ENCODE measurements at places on chromosomes 5 and 9.

GRCh38 chr5:157189223-157189622 lies 8.6 kb downstream of the ITK start:
- no peak for DNase-seq

- DNase-seq: no peak
Measured at GRCh38 chr5:142532781-142533176, 153.1 kb downstream of the FGF1 start.

- DNase-seq: no peak
Measured at GRCh38 chr5:180323941-180324600, 29.1 kb downstream of the GFPT2 start.

DNA sequence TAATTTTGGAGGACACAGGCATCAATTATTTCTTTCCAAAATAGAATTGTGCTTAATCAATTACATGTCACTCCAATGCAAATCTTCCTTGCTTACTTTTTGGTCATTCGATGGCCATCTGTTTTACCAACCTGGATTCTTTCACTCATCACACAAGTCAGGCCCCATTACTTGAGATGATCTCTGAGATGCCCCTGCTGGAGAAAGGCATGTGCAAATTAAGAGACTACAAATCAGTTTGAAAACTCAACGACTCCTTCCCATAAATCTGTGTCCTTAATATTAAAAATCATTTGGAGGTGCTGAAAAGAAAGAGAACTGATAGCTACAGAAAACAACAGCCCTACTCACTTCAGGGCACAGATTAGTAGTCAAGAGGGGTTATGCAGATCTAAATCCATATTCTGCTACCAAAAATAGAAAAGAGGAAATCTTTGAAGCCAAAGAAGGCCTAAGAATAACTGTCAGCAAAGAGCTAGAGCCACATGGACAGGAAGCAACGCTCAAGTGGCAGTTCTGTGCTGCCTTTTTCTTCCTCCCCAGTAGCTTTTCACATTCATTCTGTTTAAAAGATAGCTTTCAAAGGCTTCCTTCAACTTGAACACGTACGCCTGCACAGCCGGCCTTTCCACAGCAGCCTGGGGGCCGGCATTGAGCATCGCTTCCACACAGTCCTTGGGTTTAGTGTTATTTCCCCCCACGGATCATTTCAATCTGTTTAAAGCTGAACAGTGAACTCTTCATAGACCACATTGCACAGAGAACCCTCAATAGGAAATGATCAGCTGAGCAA lies 79.3 kb upstream of the MAP3K1 start:
- peak; percentile 9 for DNase-seq

DNA sequence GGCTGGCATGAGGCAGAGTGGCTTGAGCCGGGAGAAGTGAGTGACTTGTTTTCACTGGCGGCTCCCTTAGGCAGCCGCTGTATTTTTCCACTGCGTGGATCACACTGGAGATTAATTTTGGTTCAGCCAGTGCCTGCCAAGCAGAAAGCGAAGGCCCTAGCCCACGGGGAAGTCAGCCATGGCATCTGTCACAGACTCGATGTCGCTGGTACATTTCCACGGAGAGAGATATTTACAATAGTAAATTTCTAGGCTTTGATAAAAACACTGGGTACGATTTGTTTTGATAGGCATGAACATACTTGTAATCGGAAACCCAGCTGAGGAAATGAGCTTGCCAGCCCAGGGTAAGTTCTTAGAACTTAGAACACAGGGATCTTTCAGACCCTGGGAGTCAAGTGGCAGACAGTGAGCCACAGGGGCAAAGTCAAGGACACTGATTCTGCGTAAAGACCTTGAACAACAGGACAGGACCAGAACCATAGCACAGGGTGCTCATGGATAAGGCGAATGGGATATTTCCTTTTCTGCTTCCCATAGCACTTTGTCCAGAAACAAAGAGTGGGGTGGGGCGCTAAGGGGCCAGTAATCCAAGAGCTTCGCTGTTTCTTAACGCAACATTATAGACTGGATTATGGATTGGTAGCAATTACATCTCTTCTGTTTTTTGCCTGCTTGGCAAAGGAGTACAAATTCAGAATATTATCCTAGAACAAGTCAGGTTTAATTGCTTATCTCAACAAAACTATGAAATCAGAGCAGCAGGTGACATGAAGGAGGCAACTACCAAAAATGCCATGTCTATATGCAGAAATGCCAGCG lies 4.5 kb downstream of the DUSP1 start:
- DNase-seq: peak; percentile 67

DNA sequence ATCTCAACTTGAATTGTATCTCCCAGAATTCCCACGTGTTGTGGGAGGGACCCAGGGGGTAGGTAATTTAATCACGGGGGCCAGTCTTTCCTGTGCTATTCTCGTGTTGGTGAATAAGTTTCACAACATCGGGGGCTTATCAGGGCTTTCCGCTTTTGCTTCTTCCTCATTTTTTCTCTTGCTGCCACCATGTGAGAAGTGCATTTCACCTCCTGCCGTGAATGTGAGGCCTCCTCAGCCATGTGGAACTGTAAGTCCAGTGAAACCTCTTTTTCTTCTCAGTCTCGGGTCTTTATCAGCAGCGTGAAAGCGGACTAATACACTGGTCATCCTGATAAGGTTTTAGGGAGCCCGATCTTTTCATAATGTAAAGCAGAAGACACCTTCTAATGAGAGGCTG lies 687.0 kb upstream of the FTMT start:
- DNase-seq: no peak

DNA sequence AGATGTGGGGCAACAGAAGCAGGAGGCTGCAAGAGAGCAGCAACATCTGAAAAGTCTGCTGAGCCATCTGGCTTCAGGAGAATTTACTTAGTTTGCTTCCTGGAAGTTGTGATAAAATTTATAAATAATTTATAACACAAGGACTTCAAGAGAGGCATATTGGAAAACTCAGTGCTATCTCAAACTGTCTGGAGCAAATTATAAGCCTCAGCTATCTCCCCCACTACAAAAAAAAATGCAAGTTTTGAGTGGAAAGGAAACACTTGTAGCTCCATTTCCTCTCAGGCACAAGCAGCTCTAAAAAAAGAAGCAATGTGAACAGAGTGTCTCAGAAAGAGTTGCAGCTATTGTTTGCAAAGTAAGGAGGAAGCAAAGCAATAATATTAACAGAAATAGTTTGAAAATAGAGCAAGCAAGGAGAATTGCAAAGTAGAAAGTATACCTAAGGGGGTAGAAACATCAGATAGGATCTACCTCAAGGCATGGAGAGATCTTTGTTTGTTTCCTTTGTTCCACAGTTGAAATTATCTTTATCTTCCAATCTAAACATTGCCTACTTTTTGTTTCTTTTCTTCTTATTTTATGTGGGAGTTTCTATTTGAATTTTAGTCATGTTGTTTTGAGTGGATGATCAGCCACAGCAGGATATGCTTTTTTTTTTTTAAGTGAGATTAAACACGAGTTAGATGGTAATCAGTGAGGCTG lies 55.9 kb upstream of the IL6ST start:
- DNase-seq: no peak

GRCh38 chr5:169460123-169460522 lies 123.5 kb upstream of the SPDL1 start:
- no peak for DNase-seq

- no peak for DNase-seq
Measured at GRCh38 chr5:91106842-91107511, 276.1 kb downstream of the ARRDC3 start.

- no peak for DNase-seq
Measured at GRCh38 chr9:123954518-123955280, 24.8 kb upstream of the DENND1A start.

DNA sequence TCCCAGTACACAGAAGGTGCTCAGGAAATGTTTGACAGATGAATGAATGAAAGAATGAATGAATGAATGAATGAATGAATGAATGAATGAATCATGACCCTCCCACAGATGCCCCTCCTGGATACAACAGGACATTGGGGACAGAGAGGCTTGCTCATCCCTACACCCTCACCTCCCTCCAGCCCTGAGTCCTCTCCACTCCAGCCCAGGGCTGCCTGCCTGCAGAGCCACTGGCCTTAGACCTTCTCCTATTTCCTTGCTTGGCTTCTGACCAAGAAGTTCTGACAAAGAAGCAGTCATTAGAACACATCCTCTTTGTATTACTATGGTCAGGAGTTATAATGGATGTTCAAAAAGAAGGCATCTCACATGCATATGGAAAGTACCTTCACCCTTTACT lies 240.7 kb upstream of the DAPK1 start:
- DNase-seq: no peak

DNA sequence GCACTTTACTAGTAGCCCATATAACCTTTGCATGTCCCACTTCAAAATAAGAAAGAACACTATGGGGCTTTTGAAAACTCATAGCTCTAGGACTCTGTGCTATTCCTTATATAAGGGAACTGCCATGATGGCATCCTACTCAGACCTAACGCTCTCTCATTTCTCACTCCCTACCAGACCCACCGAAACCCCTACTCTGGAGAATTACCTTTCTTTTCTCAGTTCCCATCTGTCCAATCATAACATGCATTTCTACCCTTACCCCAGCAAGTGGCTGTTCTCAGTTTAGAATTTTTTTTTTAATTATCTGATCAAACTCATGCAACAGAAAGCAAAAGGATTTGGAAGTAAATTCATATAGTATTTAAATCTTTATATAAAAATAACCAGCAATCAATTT lies 27.3 kb downstream of the CARNMT1 start:
- DNase-seq: no peak

DNA sequence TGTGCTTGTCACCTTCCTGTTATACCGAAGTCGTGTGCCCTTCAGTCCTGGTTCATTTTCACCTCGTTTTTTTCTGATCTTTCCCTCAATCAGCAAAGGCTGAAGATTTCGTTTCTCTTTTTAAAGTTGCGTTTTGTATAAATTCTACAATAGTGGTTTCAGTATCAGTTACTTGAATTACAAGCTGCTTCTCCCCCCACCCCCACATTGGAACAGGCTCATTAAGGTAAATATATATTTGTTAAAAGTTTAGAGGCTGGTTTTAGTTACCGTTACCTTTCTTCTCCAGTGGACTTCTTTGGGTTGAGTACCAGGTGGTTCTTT lies 881 bp downstream of the SUB1 start:
- DNase-seq: no peak

GRCh38 chr9:110357505-110357904 lies 19.8 kb upstream of the TXNDC8 start:
- DNase-seq: no peak

GRCh38 chr5:57383093-57383861 lies 99.3 kb downstream of the ACTBL2 start:
- DNase-seq: no peak

DNA sequence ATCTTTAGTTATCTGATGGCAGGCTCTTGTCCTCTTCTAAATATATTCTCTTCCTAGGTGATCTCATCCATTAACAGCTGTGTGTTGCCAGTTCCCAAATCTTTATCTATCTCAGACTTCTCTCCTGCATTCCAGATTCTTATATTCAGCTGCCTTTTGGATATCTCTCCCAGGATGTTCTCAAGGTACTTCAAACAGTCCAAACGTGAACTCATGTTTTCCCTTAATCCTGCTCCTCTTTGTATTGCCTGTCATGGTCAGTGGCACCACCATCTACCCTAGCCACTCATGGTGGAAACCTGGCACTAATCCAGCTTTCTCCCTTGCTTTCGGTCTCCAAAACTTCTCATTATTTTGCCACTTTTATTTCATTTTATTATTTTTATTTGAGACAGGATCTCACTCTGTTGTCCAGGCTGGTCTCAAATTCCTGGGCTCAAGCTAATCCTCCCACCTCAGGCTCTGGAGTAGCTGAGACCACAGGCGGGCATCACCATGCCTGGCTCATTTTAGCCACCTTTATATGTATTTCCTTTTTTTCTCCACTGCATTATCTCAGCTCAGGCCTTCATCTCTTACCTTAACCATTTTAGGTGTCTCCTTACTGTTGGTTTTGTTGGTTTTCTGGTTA lies 3.8 kb downstream of the ZFYVE16 start:
- DNase-seq: no peak

Measured in left colon (tissue), 2 donors.